ENCODE measurements at places on chromosomes 5 and 9. TPM values are rescaled to one million over a fixed set of nuclear protein-coding genes. Genes with fewer than 3 reads are reported as not detected.

The PLEKHG4B gene
- 1.5 TPM for total RNA-seq

The C9 gene
- not detected for total RNA-seq

The PCDHGA10 gene
- 0.02 TPM for total RNA-seq

The SMAD5 gene
- total RNA-seq, result 44.1 TPM

The BTNL8 gene
- total RNA-seq, result not detected

The NIM1K gene
- total RNA-seq, result 0.26 TPM

The INSL6 gene
- not detected for total RNA-seq

The FCN1 gene
- total RNA-seq, result not detected

The PRRX2 gene
- 5.6 TPM for total RNA-seq

The NRG2 gene
- total RNA-seq, result 2.0 TPM

The SLC25A2 gene
- not detected for total RNA-seq

The APBB3 gene
- total RNA-seq, result 6.0 TPM

The RFX3 gene
- 1.3 TPM for total RNA-seq

The DND1 gene
- 0.72 TPM for total RNA-seq

The RMRP gene
- total RNA-seq, result 4.7 TPM

The SPINK7 gene
- total RNA-seq, result not detected

Data from A549 treated with dexamethasone at 1 μM for 4 hours (cell line).